Pulmonary artery endothelial cell (primary cell): ENCODE measurements at places on chromosomes 4 and X. TPM values are rescaled to one million over a fixed set of nuclear protein-coding genes. Genes with fewer than 3 reads are reported as not detected.

Gene C4orf51
- total RNA-seq: 0.07 TPM in 1 of 2 replicates, not detected in the other

Gene ATOH1
- not detected in 2 replicates for total RNA-seq

- no peak for DNase-seq
Observed at GRCh38 chr4:27187786-27188185, 327.1 kb downstream of the STIM2 start.

GRCh38 chr4:129231945-129232588, 136.1 kb downstream of the C4orf33 start:
- no peak for DNase-seq

DNA sequence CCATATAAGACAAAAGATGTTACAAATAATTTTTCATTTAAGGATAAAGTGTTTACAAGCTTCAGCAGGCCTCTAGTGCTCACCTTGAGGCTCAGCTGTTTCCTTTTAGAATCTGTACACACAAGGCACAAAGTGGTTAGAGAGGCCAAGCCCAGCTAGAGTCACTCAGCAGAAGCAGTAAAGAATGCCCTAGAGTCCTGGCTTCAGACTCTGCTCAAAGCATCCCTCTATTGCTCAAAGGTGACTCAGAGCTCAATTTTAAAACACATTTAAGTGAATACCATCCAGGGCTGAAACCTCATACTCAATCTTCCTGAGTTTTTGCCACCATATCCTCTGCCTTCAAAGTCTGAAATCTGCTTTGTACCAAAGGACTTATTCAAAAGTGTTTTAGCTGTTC, 22.6 kb upstream of the PHF8 start:
- no peak for DNase-seq

DNA sequence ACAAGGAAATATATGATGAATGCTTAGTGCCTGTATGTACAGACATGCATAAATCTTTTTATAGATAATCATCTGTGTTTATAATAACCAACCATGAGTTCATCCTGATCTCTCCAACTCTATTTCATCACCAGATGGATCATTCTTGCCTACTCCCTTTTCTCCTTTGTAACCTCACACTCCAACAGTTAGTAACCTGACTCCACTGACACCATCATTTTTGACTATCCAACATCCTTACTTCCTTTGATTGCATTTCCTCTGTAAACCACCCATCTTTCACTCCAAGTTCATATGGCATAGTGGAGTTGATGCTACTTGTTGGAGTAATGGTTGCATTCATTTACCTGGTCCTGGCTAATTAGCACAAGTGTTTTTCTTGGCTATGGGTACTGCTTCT, 170.6 kb downstream of the ZNF330 start:
- DNase-seq: no peak
